ENCODE measurements at places on chromosomes 3 and 15. TPM values are rescaled to one million over a fixed set of nuclear protein-coding genes. Genes with fewer than 3 reads are reported as not detected.

DNA sequence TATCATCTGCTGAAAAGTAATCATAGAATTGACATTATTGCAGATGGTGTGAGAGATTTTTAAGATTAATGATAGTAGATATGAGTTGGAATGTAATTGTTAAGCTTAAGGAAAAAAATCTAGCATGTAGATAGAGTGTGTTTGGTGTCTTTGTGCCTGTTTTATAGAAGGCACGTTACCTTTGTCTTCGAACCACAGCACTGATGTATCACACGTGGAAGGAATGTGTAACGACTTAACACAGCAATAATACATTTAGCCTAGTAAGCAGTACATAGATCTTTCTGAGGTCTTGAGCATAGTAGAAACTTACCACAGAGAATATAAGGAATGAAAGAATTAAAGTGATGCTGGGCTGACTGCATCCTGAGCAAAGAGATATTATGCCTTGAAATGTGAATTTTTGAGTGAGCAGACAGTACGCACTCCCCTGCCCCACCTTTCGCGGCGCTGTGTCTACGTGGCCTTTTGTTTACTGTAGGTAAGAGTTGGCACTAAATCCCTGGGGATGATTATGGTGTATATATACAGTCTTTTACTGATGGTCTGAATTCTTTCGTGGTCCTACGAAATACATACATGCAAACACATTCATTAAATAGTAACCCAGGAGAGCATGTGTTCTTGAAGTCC, 217.6 kb upstream of the TOPAZ1 start:
- no peak for DNase-seq

GRCh38 chr3:37535526-37536432, 325.9 kb upstream of the CTDSPL start:
- DNase-seq = no peak

Gene ARPP21
- total RNA-seq = not detected

DNA sequence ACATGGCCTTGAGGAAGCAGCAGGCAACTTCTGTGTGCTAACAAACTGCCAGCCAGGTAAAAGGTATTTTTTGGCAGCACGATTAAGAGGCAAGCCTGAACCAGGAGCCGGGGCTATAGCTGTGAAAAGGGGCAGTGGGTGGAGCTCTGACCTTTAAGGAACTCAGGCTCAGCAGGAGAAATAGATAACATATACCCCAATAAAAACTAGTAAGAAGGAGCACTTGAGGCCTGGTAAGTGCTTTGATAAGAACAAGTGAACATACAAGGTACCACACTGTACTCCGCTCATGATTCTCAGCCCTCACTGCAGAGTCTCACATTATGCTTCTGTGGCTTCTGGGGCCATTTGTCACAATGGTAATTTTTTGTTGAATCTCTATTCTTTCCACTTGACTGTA, 5.4 kb downstream of the FYCO1 start:
- no peak for DNase-seq
